NCI-H524 treated with DMSO at 0.1 percent for 48 hours (cell line): ENCODE measurements at places on chromosomes 16 and 17.

DNA sequence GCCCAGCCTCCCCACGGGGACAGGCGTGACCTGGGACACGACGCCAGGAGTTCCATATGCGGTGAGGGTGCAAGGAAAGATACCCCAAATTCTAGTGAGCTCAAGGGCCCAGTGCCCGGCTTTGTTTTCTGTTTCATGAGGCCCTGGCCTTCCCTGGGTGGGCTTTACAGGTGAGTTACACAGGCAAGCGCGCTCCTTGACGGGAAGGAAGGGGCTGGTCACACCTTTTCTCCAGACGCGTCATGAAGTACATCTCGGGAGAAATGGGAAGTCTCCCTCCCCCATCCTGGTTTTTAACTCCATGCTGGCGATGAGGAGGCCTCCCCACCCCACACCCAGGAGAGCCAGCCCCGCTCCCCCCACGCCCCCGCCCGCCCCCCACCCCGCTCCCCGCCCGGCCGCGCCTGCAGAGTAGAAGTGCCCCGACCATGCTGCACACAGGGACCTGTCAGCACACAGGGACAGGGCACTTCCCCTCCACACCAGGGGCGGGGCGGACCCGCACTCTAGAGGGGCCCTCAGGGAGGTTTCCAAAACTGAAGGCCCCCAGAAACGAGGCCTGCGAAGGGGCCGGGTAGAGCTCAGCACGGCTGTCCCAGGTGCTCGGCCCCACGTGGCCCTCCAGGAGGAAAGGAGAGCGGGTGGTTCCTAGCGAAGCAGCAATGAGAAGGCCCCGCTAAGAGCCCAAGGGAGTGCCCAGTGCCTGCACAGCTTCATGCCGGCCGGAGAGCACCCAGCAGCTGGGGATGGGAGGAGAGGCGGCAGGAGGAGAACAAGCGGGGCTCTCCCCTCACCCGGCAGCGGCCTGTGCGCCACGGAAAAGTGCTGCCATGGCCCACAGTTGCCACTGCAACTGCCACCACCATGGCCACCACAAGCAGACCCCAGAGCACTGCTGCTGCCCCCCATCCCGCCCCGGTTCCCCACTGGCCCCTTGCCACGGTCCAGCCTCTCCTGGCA, 7.7 kb downstream of the CYB561 start:
- DNase-seq = no peak

- no peak for DNase-seq
Measured at GRCh38 chr16:65041667-65042066, 80.2 kb downstream of the CDH11 start.

DNA sequence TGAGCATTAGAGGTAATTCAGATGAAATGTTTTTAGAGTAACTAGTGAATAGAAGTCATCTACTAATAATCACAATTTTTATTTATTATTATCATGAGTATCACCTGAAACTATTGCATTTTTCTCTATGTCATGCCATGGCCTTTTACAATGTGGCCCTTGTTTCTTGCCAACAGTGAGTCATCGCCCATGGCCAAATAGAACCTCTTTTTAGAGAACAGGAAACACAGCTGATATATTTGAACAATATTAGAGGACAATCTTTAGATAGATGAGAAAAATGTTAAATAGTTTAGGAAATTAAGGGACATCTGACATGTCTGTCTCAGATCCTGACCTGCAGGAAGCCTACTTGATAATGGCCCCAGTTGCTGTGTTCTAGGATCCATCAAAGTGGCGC, 1584.4 kb upstream of the GOT2 start:
- no peak for DNase-seq

- DNase-seq = no peak
Measured at GRCh38 chr16:28219282-28219681, 7.5 kb upstream of the XPO6 start.

DNA sequence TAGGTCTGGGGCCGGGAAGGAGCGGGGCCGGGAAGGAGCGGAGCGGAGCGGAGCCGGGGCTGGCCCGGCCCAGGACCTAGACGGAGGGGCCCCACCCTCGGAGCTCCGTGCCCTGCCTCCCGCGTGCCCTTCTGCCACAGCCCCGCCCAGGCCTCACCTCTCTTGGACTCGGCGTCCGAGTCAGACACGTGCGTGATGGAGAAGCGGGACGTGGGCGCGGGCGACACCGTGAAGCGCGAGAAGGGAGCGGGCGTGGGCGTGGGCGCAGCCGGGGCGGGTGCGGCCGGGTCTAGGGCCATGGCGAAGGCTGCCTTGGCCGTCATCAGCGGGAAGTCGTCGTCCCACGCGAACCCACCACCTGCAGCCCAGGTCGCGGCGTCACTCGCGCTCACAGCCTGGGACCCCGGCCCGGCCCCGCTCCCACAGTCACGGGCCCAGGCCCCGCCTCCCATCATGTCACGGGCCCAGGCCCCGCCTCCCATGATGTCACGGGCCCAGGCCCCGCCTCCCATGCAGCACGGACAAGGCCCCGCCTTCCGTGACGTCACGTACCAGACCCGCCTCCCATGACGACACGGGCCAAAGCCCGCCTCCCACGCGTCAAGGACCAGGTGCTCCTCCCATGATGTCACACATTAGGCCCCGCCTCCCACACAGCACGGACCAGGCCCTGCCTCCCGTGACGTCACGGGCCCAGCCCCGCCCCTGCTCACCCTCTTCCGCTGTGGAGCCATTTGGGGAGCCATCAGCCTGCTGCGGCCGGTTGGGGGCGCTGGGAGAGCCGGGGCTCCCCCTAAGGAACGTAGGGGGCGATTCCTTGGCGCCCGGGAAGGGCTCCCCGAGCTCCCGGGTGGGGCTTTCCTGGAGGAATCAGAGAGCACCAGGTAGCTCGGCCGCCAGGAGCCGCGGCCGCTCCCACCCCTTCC, 45.8 kb upstream of the PVALEF start:
- no peak for DNase-seq

- DNase-seq = no peak
Measured at GRCh38 chr16:82634955-82635610, 8.3 kb downstream of the CDH13 start.

GRCh38 chr17:70271200-70271599, 101.9 kb downstream of the KCNJ2 start:
- peak; percentile 99 for DNase-seq

DNA sequence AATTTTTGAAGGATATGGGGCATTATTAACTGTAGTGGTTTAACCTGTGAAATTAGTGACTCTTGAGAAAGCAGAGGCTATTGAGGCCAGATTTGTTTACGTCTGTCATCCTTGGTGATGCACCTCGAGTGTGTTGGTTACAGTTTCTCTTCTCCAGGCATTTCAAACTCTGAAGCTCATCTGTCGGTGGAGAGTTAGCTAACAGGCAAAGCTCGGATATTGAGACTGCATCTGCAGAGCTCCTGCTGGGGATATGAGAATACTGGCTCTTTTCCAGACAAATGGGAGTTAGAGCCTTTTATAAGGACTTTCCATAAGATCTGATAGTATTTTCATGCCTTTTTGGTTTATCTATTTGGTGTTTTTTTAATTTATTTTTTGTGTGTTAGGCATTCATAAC, 6.7 kb downstream of the CLEC16A start:
- DNase-seq = no peak

- no peak for DNase-seq
Measured at GRCh38 chr16:53945996-53946395, 242.0 kb downstream of the FTO start.

GRCh38 chr17:40522961-40523310, 21.5 kb upstream of the TNS4 start:
- DNase-seq = no peak

- DNase-seq = no peak
Measured at GRCh38 chr17:2697611-2698162, 13.9 kb downstream of the CLUH start.

GRCh38 chr17:63538693-63539595, 11.3 kb upstream of the DCAF7 start:
- DNase-seq = no peak

GRCh38 chr17:41973408-41973811, 6.8 kb downstream of the CNP start:
- no peak for DNase-seq

GRCh38 chr17:80153004-80153403, 6.1 kb upstream of the EIF4A3 start:
- DNase-seq = peak; percentile 7

- peak; percentile 51 for DNase-seq
Measured at GRCh38 chr17:60468371-60468770, 46.1 kb downstream of the CHCT1 start.

GRCh38 chr16:69563605-69564580, 1.9 kb upstream of the NFAT5 start:
- no peak for DNase-seq

- no peak for DNase-seq
Measured at GRCh38 chr16:10494343-10495030, 85.9 kb downstream of the EMP2 start.

DNA sequence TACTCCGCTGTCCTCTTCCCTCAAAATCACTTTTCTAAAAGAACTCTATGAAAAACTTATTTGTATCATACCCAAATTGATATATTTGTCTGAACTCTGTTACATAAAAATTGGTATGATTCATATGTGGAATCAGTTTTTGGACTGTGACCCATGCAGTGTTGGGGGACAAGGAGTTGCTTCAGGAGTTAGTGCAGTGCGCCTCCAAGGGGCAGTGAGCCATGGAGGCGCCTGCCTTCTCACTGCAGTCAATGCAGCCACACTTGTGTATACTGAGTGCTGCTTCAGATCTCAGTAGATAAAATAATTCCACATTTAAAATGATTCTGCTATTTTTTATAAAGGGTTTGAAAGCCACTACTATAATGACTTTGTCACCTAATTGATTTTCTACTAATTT, 32.5 kb downstream of the DGKE start:
- no peak for DNase-seq

DNA sequence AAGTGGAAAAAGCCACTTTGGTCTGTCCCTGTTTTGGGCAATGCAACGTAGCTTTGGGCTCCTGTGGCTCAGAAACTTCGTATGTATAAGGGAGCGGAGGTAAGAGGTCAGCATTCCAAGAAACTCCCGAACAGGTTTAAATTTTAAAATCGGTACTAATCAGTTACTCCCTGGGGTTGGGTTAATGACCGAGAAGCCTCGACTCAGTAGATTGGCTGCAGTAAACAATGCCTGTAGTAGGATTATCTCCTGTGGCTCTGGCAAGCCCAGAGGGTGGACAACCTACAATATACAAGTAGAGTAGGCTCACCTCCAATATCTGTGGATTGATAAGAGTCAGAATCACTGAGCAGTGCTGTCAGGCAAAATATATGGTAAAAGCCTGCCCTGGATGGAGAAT, 1.6 kb upstream of the GNA13 start:
- no peak for DNase-seq
